ENCODE measurements at places on chromosomes 6 and 20.
A peak's percentile ranks its signal among the peaks of the same experiment; 100 is the strongest.

DNA sequence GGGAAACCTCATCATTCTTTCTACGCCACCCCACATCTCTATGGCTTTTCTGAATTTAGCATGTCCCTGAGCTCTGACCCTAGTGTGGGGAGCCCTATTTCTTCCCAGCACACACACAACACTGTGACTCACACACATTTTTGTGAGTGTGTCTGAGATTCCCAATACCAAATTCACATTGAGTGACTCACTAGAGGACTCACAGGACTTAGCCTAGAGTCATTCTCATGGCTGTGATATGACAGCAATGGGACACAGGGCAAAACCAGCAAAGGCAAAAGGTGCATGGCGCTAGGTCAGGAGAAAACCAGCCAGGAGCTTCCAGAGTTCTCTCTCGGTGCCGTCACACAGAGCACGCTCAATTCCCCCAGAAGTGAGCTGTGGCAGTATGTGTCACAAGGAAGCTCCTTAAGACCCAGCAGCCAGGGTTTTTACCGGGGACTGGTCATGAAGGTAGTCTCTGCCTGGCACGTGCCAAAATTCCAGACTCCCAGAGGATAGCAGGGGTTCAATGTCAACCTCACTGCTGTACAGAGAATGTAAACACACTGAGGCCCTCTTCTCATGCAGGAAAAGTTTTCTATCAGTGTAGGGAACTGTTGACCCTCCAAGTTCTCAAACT is 6.2 kb downstream of the CSTL1 start:
- DNase-seq = no peak

DNA sequence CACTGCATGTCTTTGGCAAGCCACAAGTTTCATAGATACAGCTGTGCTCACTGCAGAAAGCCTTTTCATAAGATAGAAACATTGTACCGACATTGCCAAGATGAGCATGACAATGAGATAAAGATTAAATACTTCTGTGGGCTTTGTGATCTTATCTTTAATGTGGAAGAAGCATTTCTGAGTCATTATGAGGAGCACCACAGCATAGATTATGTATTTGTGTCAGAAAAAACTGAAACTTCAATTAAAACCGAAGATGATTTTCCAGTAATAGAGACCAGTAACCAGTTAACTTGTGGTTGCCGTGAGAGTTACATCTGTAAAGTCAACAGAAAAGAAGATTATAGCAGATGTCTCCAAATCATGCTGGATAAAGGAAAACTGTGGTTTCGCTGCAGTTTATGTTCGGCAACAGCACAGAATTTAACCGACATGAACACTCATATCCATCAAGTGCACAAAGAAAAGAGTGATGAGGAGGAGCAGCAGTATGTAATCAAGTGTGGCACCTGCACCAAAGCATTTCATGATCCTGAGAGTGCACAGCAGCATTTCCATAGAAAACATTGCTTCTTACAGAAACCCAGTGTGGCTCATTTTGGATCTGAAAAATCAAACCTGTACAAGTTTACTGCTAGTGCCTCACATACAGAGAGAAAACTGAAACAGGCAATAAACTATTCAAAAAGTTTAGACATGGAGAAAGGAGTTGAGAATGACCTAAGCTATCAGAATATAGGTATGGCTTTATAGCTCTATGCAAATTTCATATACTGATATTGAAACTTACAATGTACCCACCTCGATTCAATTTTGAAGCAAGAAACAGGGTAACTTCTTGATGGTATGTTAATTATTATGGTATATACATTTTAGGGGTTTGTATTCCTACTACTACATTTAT is 23.9 kb upstream of the BAG2 start:
- no peak for DNase-seq

DNA sequence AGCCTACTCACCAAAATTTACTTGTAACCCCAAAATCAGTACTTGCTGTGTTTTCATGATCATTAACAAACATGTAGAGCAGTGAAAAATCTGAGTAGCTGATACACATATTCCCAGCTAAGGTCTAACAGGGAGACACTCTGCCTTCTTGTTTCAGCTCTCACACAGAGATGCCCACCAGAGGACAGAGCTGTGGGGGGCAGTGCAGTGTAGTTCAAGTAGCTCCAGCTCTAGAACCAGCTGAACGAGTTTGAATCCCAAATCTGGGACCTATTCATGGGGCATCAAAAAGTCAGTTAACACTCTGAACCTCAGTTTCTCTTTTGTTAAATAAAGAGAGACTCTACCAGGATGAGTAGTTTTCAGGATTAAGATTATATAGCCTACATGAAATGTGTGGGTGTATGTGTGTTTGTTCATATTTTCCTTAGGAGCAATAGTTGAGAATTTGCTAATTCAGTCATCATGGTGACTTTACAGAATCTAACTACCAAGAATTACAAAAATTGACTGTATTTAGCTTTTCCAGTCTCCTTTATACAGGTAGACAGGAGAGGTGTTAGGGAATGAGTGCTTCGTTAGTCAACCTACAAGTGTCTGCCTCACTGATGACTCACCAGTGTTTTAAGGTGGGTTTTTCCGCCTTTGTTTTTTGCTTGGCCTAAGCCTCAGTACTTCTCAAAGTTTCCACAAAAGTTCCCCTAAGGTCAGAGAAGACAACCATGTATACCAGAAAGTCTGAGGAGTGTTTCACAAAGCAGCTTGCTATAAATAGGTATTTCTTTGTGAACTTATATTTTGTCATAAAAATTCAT is 164.0 kb upstream of the RUNX2 start:
- DNase-seq = no peak

DNA sequence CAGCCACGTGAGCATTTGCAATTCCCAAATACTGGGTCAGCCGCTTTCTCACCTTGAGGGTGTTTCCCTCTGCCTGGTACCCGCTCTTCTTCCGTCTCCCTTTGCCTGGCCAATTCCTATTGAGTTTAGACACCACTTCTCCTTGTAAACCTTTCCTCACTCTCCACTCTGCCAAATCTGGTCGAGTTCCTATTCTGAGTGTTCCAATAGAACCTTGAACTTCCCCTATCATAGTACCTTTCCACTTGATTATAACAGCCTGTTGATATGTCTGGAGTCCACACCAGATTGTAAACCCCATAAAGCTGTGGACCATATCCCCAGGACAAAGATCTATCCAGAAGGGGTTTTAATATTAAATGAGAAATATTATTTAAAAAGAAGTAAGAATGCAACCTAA is 36.0 kb upstream of the EDN1 start:
- DNase-seq = no peak

GRCh38 chr6:109513571-109514071 is 30.6 kb upstream of the ZBTB24 start:
- DNase-seq = no peak

GRCh38 chr6:17268114-17268513 is 13.0 kb upstream of the RBM24 start:
- no peak for DNase-seq

DNA sequence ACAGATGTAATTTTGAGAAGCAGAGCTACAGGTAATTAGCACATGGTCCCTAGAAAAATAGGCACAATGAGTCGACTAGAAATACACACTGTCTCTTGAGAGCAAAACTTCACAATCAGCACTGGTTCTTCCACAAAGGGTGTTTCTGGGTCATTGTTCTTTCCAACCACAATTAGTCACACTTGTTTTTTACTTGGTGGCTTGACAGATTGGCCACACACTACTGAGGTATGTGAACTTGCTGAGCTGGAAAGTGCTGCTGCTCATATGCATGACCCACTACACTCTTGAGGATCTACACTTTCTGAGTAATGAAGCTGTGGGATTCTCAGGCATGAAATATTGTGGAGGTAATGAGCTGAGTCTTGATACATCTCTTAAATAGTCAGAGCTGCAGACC is 347.7 kb downstream of the BCKDHB start:
- no peak for DNase-seq

- DNase-seq = no peak
These were observed 33.4 kb downstream of the MTRES1 start for GRCh38 chr6:107061125-107062020.

GRCh38 chr6:149830731-149831307 is 33.3 kb downstream of the LRP11 start:
- peak; percentile 43 for DNase-seq

GRCh38 chr6:25192590-25193459 is 86.3 kb upstream of the CARMIL1 start:
- DNase-seq = no peak

GRCh38 chr20:37627767-37628130 is 66.1 kb upstream of the CTNNBL1 start:
- no peak for DNase-seq

GRCh38 chr20:35021063-35021462 is 65.4 kb downstream of the MYH7B start:
- no peak for DNase-seq

GRCh38 chr20:50227506-50227905 is 36.9 kb downstream of the CEBPB start:
- no peak for DNase-seq

GRCh38 chr6:167588920-167589614 is 237.6 kb upstream of the AFDN start:
- no peak for DNase-seq

DNA sequence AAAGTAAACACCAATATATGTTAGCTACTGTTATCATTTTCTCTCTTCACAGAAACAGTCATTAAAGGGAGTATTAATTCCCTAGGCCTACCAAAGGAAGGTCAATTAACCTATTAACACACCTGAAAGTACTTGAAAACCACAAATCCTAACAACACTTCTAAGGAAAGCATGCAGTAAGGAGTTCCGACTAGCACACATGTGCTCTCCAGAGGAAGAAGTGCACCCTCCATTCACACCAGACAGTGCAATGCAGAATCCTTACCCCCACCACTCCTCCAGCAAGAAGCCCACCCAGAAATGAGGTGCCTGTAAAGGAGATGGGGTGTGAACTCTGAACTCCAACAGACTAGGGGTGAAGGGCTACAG is 58.7 kb downstream of the EPB41L2 start:
- no peak for DNase-seq

DNA sequence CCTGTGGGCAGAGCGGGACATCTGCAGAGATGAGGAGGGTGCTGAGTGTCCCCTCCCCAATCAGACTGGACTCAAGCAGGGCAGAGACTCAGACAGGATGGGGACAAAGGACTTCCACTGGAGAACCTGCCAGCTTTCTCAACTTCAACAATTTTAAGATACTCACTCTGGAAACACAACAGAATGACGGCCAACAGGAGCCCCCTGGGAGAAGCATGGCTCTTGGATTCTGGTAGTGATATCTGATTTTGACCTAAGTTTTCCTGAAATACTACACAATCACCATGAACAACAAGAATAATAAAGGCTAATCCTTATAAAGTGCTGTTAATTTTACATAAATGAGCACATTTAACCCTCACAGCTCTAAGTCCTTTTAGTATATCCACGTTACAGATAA is 83.5 kb upstream of the PLEKHG1 start:
- DNase-seq = no peak

- no peak for DNase-seq
These were observed 107.5 kb downstream of the ERMARD start for GRCh38 chr6:169858935-169859351.

All from midbrain (tissue), 1 donor.